Stimulated activated CD4-positive, alpha-beta T cell treated with anti-CD3 and anti-CD28 coated beads, Interleukin-1b, Interleukin-23, amount 100 ng/mL, for 1 hour (primary cell): ENCODE measurements at places on chromosomes 1 and 21.

GRCh38 chr1:204420039-204421004 is 8.7 kb upstream of the PPP1R15B start:
- DNase-seq: no peak

- DNase-seq: no peak
Measured at GRCh38 chr1:145845144-145845513, 301 bp upstream of the NUDT17 start.

DNA sequence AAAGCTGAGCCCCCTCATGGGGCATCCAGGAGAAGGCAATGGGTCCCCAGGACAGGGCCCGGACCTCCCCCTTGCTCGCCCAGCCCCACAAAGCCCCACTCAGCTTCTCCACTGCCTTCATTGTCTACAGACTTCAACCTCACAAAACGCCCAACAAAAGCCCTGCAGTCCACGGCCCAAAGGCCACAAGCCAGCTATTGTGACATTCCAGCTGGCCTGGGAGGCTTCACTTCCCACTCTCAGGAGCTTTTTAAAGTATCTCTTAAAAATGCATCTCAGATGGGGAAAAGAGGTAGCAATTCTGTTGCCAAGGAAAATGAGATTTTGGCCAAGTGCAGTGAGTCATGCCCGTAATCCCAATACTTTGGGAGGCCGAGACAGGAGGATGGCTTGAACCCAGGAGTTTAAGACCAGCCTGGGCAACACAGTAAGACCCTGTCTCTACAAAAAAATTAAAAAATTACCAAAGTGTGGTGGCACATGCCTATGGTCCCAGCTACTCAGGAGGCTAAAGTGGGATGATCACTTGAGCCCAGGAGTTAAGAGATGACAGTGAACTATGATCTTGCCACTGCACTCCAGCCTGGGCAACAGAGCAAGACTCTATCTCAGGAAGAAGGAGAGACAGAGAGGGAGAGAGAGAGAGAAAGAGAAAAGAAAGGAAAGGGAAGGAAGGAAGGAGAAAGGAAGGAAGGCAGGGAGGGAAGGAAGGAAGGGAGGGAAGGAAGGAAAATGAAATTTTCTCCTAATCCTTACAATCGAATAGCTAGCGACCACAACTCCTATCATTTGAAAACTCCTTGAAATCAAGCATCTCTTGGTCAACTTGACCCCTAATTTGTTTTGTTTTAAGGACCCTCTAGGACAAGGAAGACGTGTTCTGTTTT is 31.4 kb upstream of the TARDBP start:
- no peak for DNase-seq

- DNase-seq: no peak
Measured at GRCh38 chr1:67761091-67761490, 72.2 kb downstream of the GNG12 start.

GRCh38 chr21:28282833-28283232 is 709.8 kb downstream of the LTN1 start:
- no peak for DNase-seq
